Activated naive CD4-positive, alpha-beta T cell treated with anti-CD3 and anti-CD28 coated beads for 36 hours (primary cell): ENCODE measurements at places on chromosomes 4 and X. TPM values are rescaled to one million over a fixed set of nuclear protein-coding genes. Genes with fewer than 3 reads are reported as not detected.

GRCh38 chr4:106868381-106869035, 167.6 kb downstream of the DKK2 start:
- DNase-seq: no peak

DNA sequence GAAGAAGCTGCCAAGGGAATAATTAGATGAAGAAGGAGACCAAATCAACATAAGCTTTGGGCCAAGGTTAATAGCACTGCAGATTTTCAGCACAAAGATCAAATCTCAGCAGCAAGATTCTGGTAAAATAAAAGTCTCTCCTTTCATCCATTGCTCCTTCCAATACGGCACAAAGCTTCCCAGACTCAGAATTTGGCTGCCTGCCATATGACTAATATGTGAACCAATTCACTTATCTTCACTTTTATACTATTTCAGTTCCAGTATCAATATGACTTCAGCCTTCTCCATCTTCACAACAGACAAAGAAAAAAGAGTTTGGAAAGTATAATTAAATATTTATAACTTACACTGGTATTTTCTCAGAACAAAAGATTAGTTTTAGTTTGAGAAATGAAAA, 978.3 kb upstream of the GRID2 start:
- no peak for DNase-seq

GRCh38 chr4:120692964-120693363, 229.6 kb downstream of the PRDM5 start:
- peak; percentile 14 for DNase-seq

- peak; percentile 35 for DNase-seq
Observed at GRCh38 chr4:168710353-168710946, 213.6 kb downstream of the PALLD start.

Gene SEC24D
- 28.4 TPM for total RNA-seq
